ENCODE measurements at places on chromosomes 1 and 21.

DNA sequence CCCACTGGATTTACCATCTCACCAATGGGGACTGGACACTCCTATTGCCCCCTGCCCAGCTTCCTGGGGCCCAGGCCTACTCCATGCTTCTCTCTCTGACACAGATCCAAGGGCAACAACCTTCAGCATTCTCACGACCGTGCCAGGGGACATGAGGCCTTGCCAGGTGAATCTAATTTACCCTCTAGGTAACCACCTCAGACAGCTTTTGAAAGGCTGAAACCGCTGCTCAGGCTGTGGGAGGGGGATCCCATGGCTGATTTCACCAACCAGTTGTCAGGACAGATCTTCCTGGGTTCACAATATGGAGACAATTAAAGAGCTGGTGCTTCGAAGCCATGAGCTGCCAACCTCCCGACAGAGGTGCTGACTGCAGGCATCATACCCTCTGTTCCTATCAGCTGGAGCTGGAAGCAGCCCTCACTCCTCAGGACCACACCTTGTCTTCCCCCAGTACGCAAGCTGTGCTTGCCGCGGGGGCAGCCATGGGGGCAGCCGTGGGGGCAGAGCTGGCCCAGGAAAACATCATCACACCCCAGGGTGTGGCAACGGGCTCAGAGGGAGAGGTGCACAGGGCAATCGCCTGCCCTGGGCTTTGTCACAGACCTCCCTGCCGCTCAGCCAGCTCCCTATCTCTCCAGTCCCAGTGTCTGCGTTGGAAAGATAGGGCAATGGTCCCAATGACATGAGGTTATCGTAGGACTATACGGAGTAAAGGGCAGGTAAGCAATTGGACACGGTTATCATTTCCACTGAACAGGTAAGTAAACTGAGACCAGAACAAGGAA lies 120.2 kb downstream of the DMRTB1 start:
- no peak for DNase-seq

- DNase-seq = no peak
Observed at GRCh38 chr1:75174031-75174760, 40.0 kb downstream of the LHX8 start.

DNA sequence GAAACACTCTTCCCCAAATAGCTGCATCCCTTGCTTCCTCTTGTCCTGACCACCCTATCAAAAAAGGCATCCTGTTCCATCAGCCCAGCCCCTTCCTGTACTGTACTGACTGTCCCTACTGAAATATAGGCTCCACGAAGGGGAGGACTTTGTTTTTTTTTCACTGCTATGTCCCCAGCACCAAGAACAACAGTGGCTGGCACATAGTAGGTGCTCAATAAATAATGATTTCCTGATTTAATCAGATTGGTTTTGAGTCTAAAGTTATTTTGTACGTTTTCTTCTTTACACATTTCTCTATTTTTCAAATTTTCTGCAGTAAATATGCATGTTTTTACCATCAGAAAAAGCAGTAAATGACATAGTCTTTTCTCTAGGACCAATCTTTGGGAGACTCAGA lies 73.9 kb downstream of the CD58 start:
- no peak for DNase-seq

- DNase-seq = no peak
Observed at GRCh38 chr1:150534002-150534401, 15.2 kb upstream of the ADAMTSL4 start.

GRCh38 chr1:4002061-4002521 lies 102.0 kb upstream of the C1orf174 start:
- DNase-seq = no peak

DNA sequence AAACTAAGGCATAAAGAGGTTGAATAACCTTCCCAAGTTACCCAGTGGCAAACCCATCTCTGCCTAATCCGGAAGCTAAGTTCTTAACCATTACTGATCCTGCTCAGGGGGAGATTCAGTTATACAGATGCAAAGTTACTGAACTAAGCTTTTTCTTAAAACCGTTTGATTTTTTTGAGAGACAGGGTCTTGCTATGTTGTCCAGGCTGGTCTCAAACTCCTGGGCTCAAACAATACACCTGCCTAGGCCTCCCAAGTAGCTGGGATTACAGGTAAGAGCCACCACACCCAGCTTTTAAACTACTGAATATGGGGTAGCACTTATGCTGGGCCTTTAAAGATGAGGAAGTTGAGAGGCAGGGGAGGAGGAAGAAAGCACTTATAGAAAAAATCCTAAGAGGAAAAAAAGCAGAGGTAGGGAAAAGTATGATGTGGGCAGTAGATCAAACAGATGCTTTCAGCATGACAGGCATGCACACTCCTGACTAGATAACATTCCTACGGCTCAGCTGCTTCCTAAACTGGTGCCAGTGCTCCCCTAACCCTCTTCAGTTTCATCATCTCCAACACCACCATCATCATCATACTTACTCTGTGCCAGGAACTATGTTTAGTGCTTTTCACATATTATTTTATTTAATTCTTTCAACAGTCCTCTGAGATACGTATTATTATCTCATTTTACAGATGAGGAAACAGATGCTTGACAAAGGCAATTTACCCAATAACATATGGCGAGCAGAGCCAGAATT lies 5.8 kb downstream of the PAFAH2 start:
- DNase-seq = no peak

- DNase-seq = no peak
Observed at GRCh38 chr21:31908106-31909031, 35.5 kb downstream of the HUNK start.

- no peak for DNase-seq
Observed at GRCh38 chr1:175002910-175003517, 3.3 kb downstream of the CACYBP start.

- DNase-seq = no peak
Observed at GRCh38 chr1:244144053-244144452, 93.0 kb downstream of the ZBTB18 start.

GRCh38 chr1:48643193-48643592 lies 133.5 kb downstream of the BEND5 start:
- DNase-seq = no peak

- no peak for DNase-seq
Observed at GRCh38 chr1:61152469-61153105, 70.2 kb downstream of the NFIA start.

GRCh38 chr1:205592443-205593003 lies 39.3 kb downstream of the ELK4 start:
- no peak for DNase-seq

DNA sequence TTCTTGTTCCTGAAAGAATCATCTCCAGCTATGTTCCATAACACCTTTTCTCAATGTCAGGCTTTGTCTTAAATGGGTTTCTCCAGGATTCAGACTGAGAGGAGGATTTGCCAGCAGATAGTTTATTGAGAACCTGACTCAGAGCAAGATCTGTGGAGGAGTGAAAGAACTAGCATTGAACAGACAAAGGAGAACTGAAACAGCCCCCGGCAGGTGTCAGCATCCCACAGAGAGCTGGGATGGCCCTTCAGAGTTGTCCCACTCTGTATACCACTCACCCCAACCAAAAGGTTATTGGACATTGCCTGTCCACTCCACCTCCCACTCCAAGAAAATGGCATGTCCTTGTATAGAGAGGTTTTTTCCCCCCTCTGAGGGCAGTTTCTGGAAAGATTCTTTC lies 270.7 kb downstream of the PAPPA2 start:
- no peak for DNase-seq

All from NCI-H187 treated with DMSO at 0.1 percent for 48 hours (cell line).